Hematopoietic multipotent progenitor cell (in vitro differentiated cells): ENCODE measurements at places on chromosomes 2 and 18.

GRCh38 chr2:167814881-167815718, 432.3 kb downstream of the STK39 start:
- no peak for DNase-seq

DNA sequence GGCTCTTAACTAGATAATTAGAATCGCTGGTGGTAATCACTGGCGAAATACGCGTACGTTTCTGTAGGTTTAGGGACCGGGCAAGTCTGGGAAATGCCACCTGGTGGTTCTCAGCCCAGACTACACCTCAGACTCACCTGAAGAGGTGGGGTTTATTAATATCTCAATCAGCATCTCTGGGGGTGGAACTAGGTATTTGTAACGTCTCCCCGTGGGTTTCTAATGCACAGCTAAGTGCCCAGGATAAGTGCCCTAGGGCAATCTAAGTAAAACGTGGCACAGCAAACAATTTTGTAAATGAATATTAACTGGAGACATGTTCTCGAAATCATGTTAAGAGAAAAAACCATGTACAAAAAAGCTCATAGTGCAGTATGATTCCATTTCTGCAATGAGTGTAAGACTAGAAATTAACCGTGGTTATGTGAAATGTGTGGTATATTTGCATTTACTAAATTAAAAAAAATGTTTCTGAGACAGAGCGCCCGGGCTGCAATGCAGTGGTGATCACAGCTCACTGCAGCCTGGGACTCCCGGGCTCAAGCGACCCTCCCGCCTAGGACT, 760 bp upstream of the CNOT11 start:
- DNase-seq, result peak; percentile 23

- DNase-seq, result no peak
These were observed 28.8 kb downstream of the NEMP2 start for GRCh38 chr2:190505696-190506095.

GRCh38 chr2:16088035-16088801, 147.9 kb downstream of the MYCN start:
- peak; percentile 54 for DNase-seq

DNA sequence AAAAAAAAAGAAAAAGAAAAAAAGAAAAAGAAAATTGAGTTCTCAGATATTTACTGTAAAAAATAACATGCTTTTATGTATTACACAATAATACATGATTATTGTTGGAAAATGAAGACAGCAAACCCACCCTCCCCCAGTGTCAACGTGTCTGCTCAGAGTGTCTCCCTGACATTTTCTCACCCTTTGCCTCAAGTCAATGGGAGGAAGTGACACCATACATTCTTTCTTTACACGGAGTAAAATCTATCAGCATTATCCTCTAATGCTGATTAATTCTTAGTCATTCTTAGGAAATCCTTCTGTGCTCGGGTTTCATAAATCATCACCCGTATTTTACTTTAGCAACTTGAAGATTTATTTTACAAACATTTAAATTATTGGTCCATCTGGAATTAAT, 32.0 kb downstream of the CTAGE1 start:
- DNase-seq, result no peak

GRCh38 chr18:47930199-47930930, at the start of gene SMAD2:
Gene SMAD2 (minus strand): TSS chr18:47930659. CDS start chr18:47896756, 33,903 bp downstream.
- DNase-seq, result peak; percentile 75

DNA sequence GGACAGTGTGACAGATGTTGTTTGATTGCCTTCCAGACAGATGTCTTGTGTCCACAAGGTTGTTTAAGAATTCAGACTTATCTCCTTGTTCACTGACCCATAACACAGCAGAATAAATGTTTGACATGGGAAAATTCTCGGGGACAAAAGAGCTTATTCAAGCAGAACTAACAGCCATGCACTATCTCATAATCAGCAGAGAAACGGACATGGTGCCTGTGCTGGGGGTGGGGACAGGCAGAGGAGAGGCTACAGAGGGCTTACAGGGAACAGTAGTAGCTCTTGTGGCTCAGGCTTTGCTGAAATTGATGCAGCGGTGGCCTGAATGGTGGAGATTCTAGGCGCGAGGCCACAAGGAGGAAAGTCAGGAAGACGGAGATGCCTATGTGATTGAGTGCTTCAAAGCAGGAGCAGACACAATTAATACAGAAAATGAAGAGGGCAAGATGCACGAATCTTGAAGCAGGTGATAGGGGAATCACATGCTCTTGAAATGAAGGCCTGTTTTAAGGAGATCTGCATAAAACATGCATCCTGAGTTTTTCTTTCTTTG, 62.0 kb upstream of the CAB39 start:
- DNase-seq, result no peak

- DNase-seq, result no peak
These were observed 1.9 kb downstream of the REV1 start for GRCh38 chr2:99487906-99488305.

- DNase-seq, result no peak
These were observed 124.5 kb upstream of the SH3BP4 start for GRCh38 chr2:234827096-234827860.

DNA sequence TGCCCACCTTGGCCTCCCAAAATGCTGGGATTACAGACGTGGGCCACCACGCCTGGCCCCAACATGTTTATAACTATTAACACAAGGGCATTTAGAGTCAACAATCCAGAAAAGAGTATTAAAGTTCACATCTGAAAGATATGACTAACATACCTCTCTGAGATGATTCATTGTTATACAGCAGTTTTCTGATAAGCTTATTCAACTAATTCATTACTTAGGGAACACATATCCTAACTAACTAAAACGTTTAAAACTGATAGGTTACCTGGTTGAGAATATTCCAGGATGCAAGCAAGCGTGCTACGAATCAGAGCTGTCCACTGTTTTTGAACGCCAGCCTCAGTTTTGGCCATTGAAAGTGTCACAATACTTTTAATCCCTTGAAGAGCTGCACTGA, 34.0 kb upstream of the STRN start:
- DNase-seq, result no peak

DNA sequence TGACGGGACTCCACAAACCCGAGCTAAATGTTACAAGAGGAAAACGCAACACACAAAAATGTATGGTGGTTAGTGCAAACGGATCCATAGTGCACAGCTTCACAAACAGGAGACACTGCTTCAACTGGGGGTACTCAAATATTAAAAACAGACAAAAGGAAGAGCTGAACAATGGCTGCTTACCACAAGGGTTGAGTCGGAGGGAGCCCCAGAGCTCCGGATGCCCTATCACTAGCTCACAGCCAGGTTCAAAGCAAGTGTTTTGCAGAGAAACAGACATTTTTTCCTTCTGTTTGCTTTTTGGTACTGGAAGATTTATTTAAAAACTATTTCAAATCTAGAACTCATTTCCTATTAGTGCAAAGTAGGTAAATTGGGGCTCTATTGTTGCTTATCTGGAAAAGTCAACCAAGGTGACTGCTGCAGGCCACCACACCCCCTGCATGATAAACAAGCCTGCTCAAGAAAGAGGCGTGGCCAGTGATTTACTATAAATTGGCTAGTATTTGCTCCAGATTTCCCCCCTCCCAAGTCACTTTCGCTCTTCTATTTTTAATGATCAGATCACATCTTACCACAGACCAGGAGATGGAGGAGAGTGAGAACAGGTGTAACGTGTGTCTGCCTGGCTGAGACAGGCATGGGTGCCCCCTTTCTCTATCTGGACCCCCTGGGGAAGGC, 46.5 kb downstream of the ZAP70 start:
- DNase-seq, result no peak

DNA sequence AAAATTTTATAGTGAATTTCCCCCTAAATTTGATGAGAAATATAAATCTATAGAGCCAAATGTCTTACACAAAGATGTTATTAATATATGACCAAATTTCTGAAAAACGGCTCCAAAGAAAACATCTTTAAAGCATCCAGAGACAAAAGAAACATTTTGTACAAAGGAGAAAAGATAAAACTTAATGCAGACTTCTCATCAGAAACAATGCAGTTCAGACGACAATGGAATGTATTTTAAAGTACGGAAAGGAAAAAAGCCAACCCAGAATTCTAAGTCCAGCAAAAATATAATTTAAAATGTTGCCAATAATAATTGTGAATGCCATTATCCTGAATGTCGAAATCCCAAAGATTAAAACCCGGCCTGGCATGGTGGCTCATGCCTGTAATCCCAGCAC, 129.4 kb downstream of the MCFD2 start:
- DNase-seq, result no peak

DNA sequence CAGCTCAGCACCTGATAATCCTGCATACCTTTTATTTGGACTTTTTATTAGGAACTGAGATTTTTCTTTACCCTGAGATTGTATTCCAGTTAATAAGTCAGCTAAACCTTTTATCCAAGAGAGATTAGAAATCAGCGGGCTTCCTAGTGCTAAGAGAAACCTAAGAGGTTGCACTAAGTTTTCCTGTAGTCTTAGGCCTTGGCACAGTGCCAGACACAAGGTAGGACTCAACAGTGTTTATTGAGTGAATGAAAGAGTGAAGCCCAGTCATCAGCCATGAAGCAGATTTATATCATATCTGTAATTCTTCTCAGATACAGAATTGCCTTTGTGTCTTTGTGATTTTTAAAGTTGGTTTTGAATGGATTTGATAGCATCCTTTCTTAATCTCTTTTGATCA, 13.6 kb downstream of the OTX1 start:
- DNase-seq, result no peak

DNA sequence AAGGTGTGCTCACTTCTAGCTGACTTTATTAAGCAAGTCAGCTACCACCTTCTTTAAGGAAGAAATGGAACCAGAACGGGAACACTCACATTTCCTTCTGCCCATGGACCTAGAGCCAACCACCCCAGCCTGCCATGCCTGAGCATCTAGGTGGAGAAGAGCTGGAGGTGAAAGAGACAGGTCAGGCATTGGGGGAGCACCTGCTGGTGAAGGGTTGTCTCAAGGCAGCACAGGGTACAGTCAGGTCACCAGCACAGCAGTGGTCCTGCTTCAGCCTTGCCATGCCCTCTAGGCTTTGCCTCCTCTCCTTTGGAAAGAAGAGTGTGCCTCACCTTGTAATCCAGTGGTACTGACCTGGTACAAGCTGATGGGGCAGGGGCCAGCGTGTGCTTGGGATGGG, 107.9 kb downstream of the KCNF1 start:
- no peak for DNase-seq

GRCh38 chr2:168169097-168169745, 78.2 kb downstream of the STK39 start:
- no peak for DNase-seq

GRCh38 chr2:229672021-229672420, 42.3 kb downstream of the DNER start:
- DNase-seq, result no peak

- no peak for DNase-seq
These were observed 306.2 kb downstream of the PRKCE start for GRCh38 chr2:45957533-45958227.

GRCh38 chr18:63238693-63239075, 80.9 kb downstream of the BCL2 start:
- no peak for DNase-seq
